Stimulated activated CD8-positive, alpha-beta memory T cell treated with anti-CD3 and anti-CD28 coated beads, Interleukin-7, amount 100 ng/mL, for 1 hour (primary cell): ENCODE measurements at places on chromosomes 4 and X.

- no peak for DNase-seq
Observed at GRCh38 chr4:185902654-185903053, 90.7 kb upstream of the SORBS2 start.

GRCh38 chr4:128328106-128328505 is 40.5 kb upstream of the PGRMC2 start:
- DNase-seq: no peak

DNA sequence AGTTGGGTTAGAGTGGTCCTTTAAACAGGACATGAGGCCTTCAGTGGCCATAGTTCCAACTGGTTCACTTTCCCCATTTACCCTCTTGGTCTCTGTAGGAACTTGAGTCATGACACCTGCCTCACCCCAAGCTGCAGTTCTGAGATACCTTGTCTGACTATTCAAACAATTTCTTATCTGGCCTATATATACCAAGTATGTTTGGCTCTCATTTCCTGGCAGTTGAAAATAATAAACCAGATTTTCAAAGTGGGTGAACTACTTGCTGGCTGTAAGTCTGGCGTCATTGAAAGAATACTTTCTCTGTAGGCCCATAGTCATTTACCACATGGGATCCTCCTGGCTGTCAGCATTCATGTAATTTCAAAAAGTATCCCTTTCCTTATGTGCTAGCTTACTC is 228.8 kb downstream of the SHROOM3 start:
- no peak for DNase-seq

DNA sequence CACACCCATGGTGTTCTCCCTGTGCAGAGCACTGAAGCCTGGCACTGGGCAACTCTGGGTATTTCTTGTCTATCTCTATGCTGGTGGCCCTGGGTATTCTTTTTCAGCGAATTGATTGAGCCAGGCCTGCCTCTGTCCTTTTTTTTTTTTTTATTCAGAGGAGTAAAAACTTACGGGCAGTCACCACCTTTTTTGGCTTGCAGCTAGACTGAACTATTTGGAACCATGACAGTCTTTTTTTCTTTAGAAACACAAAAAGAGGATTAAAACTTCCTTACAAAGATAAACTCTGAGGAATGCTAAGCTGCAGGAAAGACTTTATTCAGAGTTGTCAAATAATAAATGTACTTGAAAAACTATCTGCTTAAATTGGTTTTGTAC is 119.2 kb upstream of the STIM2 start:
- DNase-seq: no peak

DNA sequence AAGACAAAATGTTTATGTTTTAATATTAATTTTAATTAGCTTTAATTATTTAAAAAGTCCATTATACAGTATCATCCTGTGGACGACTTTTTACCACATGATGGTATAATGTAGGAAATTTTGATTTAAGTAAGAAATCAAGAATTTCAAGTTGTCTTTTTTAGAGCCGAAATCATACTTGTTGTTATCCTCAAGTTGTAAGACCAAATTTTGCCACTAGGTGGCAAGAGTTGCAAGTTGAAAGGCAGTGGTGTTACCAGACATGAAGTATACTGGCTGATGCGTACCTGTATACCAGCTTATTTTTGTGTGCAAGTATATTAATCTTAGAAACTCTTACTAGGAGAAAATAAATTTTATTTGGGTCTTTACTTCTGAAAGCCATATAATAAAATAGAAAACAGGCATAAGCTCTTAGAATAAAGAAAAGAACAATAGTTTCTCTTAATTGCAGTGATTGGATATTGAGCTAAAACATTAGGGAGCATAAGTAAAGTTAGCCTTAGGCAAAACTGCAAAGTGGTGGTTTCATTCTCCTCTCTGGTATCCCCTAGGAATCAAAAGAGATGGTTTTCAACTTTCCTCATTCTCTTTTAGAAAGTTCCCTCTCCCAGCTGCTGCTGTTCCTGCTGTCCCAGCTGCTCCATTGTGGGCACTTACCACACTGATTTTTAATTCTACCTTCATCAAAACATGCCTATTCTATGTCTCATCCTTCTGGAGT is 118.0 kb upstream of the WDFY3 start:
- no peak for DNase-seq

- no peak for DNase-seq
Observed at GRCh38 chr4:52903273-52903672, 41.2 kb downstream of the RASL11B start.

- DNase-seq: no peak
Observed at GRCh38 chr4:179372242-179372641, 1930.0 kb upstream of the AGA start.

DNA sequence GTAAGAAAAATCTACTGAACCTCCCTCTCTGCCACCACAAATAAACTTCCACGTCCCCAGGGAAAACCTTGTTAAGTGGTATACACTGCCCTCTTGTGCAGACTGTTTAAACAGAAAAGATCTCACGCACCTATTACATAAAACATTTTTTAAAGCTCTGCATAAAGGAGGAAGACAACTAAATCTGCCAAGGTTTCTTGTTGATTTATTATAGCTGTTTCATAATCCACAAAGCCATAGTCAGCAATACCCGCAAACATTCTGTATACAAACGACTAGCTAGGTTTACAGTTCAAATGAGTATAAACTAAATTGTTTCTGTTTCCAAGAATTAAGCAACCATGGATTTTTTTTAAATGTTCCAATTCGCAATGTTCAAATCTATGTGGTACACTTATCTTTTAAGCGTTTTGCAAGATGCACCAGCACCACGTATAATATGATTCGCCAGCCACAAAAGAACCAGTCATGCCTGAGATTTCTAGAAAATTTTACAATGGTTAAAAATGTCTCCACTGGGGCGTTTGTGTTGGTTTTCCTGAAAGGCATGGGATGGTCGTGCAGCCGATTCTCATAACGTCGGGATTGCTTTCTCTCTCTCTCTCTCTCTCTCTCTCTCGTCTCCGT is 164.6 kb downstream of the PRKX start:
- DNase-seq: no peak

- no peak for DNase-seq
Observed at GRCh38 chrX:37871626-37872302, 24.4 kb upstream of the DYNLT3 start.

- DNase-seq: no peak
Observed at GRCh38 chrX:38935561-38935960, 134.3 kb downstream of the MID1IP1 start.

DNA sequence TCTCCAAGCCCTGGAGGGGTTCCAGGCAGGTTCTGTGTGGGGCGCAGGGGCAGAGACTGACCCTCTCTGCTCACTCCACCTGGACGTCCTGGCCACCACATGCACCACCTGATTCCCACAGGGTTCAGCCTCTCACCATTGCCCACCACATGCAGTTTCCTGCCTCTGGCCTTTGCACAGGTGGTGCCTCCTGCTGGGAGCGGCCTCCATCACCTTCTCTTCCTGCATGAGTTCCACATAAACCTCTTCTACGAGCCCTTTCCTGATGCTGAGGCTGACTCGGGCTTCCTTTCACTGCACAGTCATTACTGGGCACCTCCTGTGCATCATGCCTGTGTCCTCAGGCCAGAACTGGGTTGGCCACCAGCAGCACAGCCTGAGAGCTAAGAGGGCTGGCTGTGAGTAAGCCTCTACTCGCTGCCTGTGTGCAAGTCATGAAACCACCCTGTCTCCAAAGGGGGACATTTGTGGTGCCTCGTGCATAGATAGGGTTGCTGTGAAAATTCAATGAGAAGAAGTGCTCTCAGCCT is 19.9 kb downstream of the MAN2B2 start:
- DNase-seq: no peak

- DNase-seq: no peak
Observed at GRCh38 chr4:101864660-101865059, 74.1 kb downstream of the BANK1 start.

DNA sequence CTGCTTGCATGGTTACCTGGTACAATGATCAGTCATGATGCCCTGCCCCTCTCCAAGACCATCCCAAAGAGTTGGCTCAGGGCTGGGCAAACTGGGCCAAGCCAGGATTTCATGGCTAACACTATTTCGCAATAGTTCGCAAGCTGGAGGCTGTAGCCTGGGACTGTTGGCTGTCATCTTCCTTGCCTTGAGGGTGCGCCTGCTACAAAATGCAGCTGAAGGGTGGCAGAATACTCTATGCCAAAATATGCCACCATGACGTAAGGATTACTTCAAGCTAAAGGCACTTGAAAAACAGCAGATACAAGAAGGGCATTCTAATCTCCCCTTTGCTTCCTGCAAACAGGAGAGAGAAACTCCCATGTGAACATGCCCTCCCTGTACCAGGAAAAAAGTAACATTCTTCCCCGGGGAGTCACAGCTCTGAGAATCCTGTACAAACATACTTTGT is 21.0 kb downstream of the SAT1 start:
- DNase-seq: no peak

- DNase-seq: no peak
Observed at GRCh38 chrX:55127692-55128091, 38.9 kb downstream of the PAGE2 start.

- no peak for DNase-seq
Observed at GRCh38 chr4:53840643-53841042, 223.8 kb downstream of the CHIC2 start.

GRCh38 chr4:22458098-22458497 is 57.8 kb downstream of the ADGRA3 start:
- DNase-seq: no peak

DNA sequence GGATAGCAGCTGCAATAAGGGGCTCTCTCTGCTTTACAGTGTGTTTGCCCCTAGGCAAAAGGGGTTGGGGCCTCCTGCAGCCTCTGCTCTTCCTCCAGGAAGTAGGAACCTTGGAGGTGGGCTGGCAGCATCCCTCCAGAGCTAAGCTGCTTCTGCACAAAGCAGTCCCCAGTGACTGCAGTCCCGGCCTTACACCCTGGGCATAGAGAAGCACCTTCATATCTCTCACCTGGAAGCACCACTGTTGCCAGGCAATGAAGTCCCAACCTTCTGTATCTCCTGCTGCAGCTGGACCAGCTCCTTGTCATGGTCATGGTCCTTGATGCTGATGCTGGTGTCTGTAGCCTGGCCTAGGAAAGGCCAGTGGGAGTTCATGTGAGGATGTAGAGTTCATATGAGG is 171.1 kb upstream of the TET2 start:
- DNase-seq: no peak

DNA sequence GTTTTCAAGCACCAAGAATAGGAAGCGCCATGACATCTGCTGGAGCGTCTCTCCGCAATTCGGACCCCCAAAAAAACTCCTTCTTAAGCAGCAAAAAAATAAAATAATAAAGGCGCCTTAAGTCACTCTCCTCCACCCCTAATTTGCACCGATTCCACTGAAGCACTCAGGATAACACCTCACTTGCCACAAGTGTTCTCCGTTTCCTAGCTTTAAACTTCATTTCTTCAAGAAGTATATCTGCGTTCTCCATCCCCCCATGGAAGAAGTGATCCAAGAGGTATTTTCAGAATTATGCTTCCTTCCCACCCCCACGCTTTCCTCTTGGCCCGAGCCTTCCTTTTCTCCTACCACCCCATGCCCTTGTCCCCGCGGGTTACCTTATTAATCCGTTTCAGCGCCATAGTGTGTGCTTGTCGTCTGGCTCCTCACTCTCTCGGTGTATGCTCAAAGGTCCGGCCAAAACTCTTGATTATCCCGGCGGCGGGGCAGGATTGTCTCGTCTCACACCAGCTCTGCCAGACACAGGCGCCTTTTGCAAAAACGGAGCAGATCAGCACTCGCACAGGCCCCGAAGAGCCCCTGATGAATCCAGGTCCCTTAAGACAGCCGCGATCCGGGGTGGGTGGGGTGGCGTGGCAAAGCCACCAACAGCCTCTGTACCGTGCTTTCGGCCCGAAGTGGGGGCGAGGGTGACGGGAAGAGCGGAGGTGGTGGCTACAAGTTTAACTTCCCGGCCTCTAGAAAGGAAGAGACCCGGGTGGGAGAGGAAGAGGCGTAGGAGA is 1.1 kb downstream of the UBE2D3 start:
- DNase-seq: no peak

DNA sequence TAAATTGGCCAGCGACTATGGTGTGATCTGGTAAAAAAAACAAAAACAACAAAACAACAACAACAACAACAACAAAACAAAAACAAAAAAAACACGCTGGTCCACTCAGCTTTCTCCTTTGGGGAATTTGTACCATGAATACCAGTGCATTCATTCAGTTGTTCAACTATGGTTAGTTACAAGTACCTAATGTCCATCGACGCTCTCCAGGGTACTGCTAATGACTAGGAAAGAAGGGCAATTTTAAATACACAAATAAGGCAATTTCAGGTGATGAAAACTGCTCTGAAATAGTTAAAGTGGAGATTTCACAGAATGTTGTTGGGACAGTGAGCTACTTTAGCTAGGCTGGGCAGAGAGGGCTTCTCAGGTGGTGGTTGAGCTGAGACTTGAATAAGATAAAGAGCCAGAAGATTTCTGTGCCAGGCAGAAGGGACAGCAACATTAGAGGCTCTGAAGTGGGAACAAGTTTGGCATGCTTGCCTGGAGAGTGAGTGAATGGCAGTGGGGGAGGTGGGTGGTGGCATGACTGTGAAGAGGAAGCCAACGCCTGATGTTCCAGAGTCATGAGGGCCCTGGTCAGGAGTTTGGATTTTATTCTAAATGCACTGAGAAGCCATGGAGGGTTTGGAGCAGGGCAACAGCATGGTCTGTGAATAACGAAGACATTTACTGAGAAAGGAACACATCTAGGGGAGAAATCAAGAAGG is 45.9 kb upstream of the PGRMC2 start:
- DNase-seq: no peak

DNA sequence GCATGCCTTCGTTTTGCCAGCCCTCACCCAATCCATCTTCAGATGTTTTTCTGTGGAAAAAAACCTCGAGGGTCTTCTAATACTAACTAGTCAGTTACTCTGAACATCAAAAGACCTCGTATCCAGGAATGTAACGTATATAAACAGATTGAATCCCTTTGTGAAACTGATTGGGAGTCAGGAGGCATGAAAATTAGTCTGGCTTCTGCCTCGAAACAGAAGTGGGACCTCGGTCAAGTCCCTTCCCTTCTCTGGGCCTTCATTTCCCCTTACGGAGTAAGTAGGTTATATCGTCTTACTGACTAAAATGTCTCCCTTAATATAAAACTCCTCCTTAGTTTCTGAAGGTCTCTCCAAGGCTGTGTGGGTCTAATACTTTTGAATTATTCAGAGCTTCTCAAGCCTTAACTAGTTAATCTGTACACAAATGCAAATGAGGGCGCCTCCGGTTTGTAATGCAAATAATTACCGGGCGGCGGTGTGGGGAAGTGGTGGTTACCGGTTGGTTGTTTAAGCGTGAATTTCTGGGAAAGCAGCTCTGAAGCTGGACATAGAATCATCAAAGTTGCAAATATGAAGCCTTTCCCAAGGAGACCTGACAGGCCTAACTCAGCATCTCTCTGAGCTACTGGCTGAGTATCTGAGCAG is 11.4 kb upstream of the NKRF start:
- no peak for DNase-seq

DNA sequence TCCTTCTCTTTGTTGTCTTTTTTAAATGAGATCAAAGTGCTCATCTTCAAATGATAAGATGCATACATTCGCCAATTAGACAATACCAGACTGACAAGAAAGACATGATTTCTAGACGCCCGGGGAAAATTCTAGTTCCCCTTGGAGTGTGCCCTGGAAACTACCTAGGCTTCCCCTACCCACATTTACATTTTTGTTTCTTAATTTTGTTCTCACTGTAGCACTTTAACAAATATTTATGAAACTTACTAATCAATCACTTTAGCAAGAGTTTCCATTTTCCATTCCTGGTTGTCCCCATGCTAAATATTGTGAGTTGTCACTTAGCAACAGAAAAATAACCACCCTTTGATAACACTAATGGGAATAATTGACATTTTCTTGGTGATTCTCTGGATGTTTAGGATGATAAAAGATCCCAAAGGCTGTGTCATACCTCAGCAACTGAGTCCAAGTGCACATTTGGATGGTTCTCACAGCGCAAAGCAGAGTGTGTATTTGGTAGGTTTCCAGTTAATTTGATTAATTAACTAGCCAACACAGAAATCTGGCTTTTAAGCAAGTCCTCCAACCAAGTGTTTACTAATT is 69.6 kb downstream of the FGFBP1 start:
- no peak for DNase-seq
